ENCODE measurements at places on chromosomes 5 and 9.

- peak; percentile 10 for DNase-seq
Observed at GRCh38 chr5:86971034-86971571, 296.6 kb upstream of the RASA1 start.

DNA sequence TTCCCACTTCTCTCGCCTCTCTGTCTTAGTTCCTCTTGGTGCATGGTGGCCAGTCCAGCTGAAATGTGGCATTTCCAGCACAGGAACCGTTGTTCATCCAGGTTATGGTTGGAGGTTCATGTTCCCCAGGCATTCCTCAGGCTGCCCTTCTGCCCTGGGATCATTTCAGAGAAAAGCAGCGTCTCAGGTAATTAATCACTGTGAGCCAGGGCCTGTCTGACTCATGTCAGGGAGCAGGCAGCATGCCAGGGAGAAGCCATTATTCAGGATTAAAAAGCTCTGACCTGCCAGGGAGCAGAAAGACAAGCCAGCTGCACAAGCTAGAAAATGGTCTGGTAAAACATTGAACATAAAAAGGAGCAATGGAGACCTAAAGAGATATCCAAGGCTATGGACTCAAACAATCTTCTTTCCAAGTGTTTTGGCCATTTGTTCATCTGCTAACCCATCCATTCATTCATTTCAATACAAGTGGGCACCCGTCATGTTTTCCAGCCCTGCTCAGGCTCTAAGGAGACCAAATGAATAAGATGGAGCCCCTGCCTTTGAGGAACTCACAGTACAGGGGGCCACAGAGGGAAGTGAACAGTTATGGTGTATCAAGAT, 241.4 kb downstream of the DRD1 start:
- no peak for DNase-seq

DNA sequence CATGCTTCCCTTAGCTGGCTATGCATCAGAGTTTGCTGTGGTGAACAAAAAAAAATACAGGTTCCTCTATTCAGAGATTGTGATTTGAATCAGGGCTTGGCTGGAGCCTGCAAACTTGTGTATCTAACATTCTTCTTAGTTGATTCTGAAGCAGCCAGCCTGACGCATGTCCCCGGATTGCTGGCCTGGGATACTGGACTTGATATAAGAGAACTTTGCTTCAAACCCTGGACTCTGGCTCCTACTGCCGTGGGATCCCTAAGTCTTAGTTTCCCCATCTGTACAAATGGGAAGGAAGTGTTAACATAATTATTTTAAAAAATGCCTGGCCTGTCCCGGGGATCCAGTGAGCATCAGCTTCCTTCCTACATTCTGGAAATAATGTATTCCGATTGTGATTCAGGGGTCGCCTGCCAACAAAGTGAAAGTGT, 292.8 kb downstream of the ARHGEF28 start:
- DNase-seq, result no peak

DNA sequence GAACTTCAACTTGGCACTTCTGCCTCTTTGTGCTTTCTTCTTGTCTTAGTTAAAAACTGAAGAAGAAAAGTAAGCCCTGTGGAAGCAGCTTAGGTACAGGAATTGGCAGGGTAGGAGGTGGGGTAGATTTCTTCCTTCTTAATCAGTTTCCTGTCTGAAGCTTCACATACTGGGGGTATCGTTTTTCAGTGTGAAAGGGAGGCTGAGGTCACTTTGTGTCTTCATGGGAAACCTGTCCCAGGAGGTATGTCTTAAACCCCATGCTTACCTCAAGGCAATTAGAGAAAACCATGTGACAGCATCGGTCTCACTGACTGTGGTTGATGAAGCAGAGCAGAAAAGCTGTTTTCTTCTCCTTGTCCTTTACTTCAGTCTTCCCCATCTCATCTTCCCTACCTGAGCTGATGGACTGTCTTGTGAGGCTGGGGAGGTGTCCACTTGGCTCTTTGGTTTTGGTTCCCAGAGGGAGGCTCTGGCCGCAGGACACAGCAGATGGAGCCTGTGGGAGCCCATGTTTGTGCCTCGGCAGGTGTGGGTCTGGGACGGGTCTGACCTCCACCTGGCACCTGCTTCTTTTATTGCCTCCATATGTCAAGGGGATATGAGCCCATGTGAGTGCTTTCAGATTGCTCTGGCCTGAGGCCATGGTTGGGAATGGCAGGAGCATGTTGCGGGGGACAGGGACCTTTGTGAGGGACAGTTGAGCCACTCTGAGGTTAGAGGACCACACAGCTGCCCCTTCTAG, 47.0 kb downstream of the SH3GL2 start:
- no peak for DNase-seq

- DNase-seq, result peak; percentile 95
Observed at GRCh38 chr9:88388203-88388885, at the start of gene SPIN1. Gene SPIN1 (plus strand): TSS chr9:88388444. CDS start chr9:88426540, 38,096 bp downstream.

- DNase-seq, result peak; percentile 94
Observed at GRCh38 chr9:133144142-133144903, 19.4 kb downstream of the GBGT1 start.

- DNase-seq, result no peak
Observed at GRCh38 chr9:38253200-38253599, 139.3 kb upstream of the ALDH1B1 start.

GRCh38 chr9:37996819-37997217, 72.2 kb downstream of the SHB start:
- DNase-seq, result no peak

DNA sequence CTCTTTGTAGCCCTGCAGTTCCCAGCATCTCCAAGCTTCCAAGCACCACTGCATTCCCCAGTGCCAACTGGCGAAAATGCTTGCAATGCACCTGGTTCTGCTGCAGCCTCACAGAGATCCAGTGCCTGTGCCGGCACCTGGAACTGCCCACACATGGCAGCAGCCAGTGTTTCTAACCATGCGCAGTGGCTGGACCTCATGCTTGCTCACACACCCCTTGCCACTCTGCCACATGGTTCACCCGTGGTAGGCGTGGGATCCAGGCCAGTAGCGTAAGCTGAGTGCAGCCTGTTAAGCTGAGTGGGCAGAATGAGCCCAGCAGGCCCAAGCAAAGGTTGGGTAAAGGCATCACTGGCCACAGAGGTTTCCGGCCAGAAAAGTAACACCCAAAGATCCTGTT, 214.1 kb upstream of the VLDLR start:
- DNase-seq, result no peak

Measured in B cell (primary cell).